SK-N-MC (cell line): ENCODE measurements at places on chromosomes 7 and 10.

DNA sequence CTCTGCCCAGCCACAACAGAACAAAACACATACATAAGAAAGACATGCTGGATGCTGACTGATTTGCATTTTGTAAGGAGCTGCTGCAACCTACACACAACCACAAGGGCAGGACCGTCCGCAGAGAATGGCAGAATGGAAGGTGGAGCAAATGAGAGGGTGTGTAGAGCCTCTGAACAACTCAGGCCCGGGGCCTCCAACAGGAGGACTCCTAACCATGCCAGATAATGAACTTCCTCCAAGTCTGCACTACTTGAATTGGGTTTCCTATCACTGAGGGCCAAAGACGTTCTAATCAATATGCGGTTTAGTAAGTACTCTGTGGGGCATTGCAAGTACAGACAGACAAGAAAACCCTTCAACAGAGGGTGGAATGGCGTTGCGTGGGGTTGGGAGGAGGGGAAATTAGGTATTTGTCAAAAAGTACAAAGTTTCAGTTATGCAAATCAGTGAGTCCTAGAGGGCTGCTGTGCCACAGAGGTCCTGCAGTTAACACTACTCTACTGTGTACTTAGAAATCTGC is 14.6 kb downstream of the VOPP1 start:
- DNase-seq: no peak

DNA sequence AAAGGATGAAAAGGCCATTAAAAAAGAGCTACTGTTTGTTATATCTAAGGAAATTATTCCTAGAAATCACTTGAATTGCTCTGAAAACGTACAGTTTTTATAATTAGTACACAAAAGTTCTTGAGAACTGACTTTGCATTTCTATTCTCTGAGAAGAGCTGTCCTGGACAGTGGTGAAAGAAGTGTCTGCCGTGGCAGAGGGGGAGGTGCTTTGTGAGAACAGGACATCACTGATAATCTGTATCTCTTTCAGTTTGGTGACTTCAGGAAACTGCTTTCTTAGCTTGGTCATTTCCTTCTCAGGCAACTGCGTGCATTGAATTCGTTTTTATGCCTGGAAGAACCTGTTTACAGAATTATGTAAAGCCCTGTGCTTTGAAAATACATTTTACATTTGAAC is 52.1 kb downstream of the POLL start:
- DNase-seq: no peak

DNA sequence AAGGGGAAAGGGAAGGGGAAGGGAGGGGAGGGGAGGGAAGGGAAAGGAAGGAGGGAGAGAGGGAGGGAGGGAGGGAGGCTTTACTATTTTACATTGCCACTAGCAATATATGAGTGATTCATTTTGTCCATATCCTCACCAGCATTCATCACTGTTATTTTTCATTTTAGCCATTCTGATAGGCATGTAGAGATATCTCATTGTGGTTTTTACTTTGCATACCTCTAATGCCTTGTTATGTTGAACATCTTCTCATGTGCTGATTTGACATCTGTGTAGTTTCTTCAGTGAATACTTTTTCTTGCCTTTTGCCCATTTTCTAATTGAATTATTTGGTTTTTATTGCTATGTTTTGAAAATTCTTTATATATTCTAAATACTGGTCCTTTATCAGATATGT is 52.7 kb downstream of the GCC1 start:
- peak; percentile 92 for DNase-seq

DNA sequence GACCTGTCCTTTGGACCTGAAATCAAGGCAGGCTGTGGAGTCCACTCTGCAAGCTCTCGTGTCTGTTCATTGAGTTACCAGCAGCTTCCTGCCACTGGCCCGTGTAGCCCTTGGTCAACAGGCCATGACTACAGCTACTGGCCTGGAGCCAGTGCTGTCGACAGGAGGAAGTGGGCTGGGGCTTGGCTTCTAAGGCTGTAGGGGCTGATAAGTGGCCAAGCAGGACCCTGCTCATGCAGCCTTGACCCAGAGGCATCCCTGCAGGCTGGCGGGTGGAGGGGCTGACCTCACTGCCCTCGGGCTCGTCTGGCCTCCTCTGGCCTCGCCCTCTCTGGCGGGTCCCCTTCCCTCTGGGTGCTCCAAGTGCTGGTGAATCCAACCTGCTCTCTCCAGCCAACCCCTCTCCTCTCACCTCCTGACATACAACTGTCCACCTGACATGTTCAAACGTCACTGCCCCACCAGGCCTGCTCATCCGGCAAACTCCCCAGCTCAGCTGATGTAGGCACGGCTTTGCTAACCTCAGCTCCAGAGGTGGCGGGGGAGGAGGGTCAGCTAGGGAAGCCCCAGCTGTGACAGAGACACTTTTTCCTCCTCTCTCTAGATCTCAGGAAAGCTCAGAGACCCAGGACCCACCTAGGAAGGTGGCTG is 188.6 kb upstream of the LYZL2 start:
- DNase-seq: no peak

- peak; percentile 34 for DNase-seq
Measured at GRCh38 chr10:17836942-17837341, 27.8 kb downstream of the MRC1 start.

DNA sequence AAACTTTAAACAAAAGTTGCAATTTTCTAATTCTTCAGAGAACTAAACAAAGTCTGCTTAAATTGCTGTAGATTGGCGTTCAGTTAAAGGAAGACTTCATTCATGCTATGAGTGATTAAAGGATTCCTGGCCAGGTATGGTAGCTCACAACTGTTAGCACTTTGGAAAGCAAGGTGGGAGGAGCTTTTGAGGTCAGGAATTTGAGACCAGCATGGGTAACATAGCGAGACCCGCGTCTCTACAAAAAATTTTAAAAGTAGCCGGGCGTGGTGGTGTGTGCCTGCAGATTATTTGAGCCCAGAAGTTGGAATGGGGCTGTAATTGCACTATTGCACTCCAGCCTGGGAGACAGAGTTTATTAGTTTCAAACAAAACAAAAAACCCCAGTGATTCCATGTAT is 13.5 kb upstream of the SCRN1 start:
- DNase-seq: no peak

- no peak for DNase-seq
Measured at GRCh38 chr10:86295351-86295750, 71.2 kb downstream of the GRID1 start.

DNA sequence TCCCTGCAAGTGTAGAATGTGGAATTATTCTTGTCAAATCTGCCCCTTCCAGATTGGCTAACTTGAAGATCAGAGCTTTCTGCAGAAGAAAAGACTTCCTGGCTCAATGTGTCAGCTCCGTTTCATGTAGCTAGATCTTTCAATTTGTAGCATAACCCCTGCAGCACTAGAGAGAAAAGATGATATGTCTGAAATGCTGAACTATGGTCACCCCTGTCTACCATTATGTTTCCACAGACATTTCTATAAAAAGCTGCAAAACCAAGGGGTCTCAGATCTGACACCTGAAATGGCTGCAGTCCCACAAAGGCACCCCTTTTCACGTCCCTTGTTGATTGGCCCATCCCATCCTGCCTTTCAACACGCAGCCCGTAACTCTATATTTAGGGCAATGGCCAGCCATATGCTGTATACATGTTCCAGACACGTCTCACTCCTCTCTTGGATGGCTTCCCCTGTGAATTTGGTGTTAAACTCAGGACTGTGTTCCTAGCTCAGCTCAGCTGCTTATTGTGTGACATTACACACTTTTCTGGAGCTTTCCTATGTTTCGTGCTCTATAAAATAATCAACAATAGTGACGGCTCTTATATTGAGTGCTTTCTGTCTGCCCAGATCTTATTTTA is 648.6 kb upstream of the CELF2 start:
- DNase-seq: no peak

GRCh38 chr7:25375805-25376600 is 147.7 kb upstream of the NPVF start:
- DNase-seq: no peak

GRCh38 chr10:83075016-83075814 is 1064.1 kb upstream of the GHITM start:
- DNase-seq: peak; percentile 5

DNA sequence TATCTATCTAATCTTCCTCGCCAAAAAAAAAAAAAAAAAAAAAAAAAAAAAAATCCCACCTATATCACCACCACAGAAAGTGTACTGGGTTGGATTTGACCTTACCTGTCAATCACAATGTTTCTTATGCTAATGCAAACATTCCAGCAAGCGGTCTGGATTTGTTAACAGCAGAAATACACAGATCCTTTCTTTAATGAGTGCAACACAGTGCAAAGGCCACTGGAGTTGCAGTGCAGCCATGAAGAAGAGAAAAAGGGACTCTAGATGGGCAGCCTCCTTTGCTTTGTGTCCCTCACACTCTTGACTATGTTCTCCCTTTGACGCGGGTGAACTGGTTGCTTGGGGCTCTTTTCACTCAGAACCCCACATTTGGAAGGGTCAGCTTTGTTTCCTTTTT is 127.3 kb upstream of the PRKCQ start:
- DNase-seq: no peak

GRCh38 chr10:51716981-51717380 is 17.6 kb upstream of the CSTF2T start:
- no peak for DNase-seq

GRCh38 chr7:114925434-114925833 is 3.5 kb downstream of the MDFIC start:
- no peak for DNase-seq

GRCh38 chr7:101954499-101954898 is 137.1 kb downstream of the CUX1 start:
- no peak for DNase-seq

GRCh38 chr7:1842321-1843221 is 172.5 kb downstream of the ELFN1 start:
- DNase-seq: no peak

- DNase-seq: no peak
Measured at GRCh38 chr7:105779856-105780780, 96.3 kb downstream of the ATXN7L1 start.

DNA sequence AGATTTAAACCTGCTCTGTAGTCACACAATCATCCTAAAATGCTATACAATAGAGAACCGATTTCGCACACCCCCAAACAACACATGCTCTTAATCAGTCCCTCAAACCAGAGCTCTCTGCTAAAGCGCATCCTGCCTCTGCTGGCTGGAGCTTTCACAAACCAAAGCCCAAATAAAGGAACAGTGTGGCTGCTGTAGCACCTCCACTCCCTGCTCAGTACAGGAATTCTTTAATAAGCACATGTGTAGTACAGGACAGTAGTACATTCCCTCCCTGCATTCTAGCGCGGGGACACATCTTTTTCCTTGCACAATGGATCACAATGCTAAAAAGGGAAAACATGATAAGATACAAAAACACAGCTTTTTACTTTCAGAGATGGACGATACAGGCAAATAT is 684.6 kb downstream of the MAGI2 start:
- no peak for DNase-seq
